ENCODE measurements at places on chromosomes 7 and 10.

GRCh38 chr7:150857276-150858055 is 5.1 kb downstream of the AOC1 start:
- no peak for DNase-seq

DNA sequence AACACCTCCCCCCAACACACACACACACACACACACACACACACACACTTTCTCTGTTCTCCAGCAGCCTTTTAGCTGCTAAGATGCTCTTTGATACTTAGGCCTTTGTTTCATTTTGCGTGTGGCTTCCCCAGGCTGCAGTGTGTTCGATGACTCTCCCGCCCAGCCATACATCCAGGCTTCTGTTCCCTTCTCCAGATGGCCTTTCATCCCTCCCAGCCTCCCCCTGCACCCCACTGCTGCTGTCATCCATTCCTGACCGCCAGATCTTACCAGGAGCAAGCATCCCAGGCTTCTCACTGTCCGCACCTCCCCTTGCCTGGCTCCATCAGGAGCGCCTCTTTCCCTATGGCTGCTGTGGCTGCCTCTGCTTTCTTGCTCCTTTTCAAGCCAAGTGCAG is 77.8 kb upstream of the PPIF start:
- DNase-seq, result no peak

GRCh38 chr7:21773326-21773725 is 172.4 kb downstream of the CDCA7L start:
- no peak for DNase-seq

- no peak for DNase-seq
Observed at GRCh38 chr10:12730809-12731519, 270.5 kb downstream of the CCDC3 start.

DNA sequence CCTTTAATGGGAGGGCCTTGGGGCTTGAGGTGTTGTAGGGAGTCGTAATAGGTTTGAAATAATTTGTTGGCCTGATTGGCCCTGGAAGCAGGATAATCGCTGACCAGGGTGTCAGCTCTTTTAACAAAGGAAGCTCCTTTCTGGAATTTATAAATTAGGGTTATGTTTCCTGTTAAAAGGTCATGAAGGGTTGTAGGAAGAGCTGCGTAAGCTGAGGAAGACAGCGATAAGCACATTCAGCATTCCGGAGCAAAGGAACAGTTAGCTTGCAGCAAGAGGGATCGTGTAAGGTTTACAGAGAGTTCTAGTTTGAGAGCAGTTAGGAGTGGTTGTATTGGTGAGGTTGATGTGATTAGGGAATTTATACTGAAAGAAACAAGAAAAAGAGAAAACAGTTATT is 21.3 kb downstream of the CPA4 start:
- DNase-seq, result no peak

DNA sequence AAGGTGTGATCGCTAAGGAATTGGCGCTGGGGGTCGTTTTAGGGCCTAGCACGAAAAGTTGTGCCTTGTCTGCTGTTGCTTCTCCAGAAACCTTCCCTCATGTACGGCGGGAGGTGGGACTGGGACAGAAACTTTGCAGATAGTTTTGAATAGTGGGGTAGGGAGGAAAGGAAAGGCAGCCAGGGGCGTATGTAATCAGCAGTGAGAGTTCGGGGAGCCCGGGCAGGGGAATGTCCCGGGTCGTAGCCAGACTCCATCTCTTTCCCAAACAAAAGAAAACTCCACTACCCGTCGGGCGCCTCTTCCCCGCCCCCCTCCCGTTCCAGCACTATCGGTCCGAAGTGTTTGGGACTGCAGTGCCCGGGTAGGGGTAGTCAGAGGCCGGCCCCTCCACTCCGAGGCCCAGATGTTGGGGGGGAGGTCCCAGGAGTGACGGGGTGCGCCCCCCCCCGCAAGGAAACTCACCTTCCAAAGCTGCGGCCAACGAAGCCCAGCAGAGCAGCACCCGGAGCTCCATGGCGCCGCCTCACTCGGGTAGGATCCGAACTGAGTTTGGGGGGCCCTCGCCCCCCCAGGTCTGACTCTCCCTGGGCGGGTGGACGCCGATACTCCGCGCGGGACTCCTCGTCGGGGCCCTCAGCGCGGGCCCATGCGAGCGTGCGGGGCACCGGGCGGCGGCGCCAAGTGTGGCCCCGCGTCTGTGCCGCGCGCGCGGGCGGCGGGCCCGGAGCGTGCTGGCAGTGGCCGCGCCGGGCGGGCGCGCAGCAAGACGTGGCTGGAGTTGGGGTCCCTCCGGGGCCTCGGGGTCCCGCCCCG is 601 bp downstream of the EPHB4 start:
- no peak for DNase-seq

DNA sequence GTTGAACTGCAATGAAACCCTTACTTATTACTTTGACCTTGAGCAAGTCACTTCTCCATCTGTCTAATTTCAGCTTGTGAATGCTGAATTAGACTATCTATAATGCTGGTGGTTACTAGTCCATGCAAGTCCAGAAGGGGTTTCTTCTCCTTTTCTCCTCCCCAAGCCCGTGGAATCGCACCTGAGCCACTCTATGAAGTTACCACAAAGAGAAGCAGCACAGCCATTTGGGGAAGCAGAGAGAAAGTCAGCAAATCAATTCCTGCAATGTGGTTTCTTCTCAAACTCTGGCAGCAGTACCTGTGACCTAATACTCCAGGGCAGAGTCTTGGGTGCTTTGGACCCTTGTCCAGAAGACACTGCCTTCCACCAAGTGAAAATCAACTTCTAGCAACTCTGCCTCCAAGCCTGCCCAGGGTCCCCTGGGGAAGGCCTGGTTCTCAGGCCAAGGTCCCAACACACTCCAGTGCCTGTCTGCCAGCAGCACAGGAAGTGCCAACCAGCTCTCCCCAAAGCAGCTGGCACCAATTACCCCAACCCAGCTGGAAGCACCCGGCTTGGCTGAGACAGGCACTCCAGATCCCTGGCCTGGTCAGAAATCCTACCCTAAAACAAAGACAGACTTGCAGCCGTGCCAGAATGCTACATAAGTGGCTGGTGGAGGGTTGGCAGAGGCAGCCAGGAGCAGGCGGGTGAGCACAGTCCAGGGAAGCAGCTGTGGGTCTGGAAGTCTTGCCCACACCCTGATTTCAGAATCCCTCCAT is 200.3 kb downstream of the LSM5 start:
- no peak for DNase-seq

GRCh38 chr7:98168181-98168903 is 42.9 kb upstream of the BHLHA15 start:
- DNase-seq, result no peak

- DNase-seq, result no peak
Observed at GRCh38 chr7:124276005-124276622, 243.2 kb upstream of the TMEM229A start.

- DNase-seq, result no peak
Observed at GRCh38 chr10:79239275-79239779, 107.9 kb upstream of the PPIF start.

GRCh38 chr7:30347226-30348082 is 63.1 kb downstream of the ZNRF2 start:
- DNase-seq, result no peak

- DNase-seq, result peak; percentile 23
Observed at GRCh38 chr7:73770002-73770859, at the start of gene CLDN3. TSS of gene CLDN3 (minus strand) at chr7:73770270. CDS start at chr7:73770049, 221 bp downstream.

GRCh38 chr10:17497446-17498030 is 43.1 kb upstream of the ST8SIA6 start:
- DNase-seq, result no peak

- no peak for DNase-seq
Observed at GRCh38 chr7:45236666-45237065, 79.1 kb downstream of the RAMP3 start.

DNA sequence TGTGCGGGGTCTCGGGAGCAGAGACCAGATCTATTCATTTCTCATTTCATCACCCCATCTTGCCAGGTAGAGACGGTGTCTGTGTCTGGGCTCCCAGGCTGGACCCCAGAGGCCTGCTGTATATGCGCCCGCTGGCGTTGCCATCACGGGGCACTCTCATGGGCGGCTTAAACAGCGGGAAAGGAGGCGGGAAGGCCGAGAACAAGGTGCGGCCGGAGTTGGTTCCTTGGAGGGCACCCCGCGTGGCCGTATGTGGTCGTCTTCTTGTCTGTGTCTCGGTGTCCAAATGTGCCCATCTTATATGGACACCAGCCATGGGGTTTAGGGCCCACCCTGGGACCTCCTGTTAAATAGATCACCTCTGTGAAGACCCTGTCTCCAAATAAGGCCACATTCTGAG is 2.1 kb upstream of the CFAP46 start:
- no peak for DNase-seq

DNA sequence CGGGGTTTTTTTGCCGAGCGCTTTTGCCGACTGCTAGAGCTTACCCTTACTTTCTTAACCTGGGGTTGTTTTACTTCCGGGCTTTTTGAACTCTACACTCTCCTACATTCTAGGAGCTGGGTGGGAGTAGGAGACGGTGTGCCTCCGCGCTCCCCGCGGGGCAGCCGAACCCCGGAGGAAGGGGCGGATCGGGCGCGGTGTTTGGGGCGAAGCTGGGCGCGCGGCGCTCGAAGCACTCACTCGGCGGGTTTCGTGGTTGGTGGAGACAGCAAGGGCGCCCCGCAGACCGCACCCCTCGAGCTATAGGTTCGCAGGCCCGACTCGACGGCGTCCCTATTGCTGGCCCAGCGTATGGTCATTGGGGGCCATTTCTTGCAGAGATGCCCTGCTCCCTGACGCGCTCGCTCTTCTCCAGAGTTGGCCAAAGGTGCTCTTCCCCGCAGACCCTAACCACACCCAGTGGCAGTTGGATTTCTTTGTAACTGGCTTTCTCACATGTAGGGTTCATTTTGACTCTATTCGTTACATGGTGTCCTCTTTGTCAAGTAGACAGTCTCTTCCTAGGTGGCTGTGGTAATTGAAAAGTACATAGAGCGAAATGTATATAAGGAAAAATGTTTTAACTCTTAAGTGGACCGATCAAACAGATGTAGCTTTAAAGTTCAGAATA is 364 bp downstream of the ZNF518A start:
- DNase-seq, result peak; percentile 93

DNA sequence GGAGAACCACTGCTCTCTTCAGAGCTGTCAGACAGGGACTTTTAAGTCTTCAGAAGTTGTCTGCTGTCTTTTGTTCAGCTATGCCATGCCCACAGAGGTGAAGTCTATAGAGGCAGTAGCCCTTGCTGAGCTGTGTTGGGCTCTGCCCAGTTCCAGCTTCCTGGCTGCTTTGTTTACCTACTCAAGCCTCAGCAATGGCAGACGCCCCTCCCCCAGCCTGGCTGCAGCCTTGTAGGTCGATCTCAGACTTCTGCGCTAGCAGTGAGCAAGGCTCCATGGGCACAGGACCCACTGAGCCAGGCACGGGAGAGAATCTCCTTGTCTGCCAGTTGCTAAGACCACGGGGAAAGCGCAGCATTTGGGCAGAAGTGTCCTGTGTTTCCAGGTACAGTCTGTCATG is 12.1 kb upstream of the CPA2 start:
- no peak for DNase-seq

- DNase-seq, result no peak
Observed at GRCh38 chr7:135260470-135260869, 26.8 kb downstream of the STRA8 start.

- no peak for DNase-seq
Observed at GRCh38 chr10:119742947-119743648, 17.2 kb downstream of the INPP5F start.

DNA sequence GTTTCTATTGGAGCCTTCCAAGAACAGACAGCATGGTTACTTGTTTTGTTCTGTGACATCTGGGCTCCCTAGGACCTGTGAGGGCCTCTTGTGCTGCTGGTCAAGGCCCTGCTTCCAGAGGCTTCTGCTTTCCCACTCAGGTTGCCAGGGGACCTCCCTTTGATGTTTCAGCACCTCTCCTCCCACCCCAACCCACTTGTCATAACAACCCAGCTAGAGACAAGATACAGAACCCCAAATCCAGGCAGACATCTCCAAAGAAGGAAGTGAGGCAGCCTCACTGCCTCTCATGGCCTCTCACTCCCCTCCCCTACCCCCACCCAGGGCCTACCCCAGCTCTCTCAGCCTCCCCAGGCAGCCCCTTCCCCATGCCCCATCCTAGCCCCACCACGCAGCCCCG is 11.3 kb downstream of the NFKB2 start:
- no peak for DNase-seq

- no peak for DNase-seq
Observed at GRCh38 chr10:120946497-120946896, 95.3 kb downstream of the WDR11 start.

- DNase-seq, result no peak
Observed at GRCh38 chr7:94335586-94335985, 59.1 kb upstream of the COL1A2 start.

DNA sequence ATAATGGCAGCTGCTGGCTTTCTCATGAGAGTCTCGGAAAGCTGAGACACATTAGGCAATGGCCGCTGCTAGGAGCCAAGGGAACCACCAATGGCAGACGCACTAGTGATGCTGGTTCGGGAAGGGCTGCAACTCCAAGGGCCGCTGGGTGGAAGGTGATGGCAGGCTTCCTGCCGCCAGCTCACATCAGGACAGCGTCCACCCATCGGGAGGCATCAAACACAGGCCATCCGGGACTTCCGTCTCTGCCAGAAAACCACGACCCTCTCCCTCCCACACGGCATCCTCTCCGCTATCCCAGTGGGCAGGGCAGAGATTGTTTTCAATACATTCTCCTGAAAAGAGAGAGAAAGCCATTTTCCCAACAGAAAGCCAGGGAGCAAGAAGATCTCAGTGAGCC is 27.5 kb upstream of the EGFR start:
- DNase-seq, result no peak

GRCh38 chr10:124874-125273 is 10.4 kb upstream of the ZMYND11 start:
- no peak for DNase-seq

- DNase-seq, result no peak
Observed at GRCh38 chr10:69389827-69390490, 26.8 kb downstream of the TACR2 start.

Data from GM06990 (cell line).